ENCODE measurements at places on chromosomes 7 and 10. TPM values are rescaled to one million over a fixed set of nuclear protein-coding genes. Genes with fewer than 3 reads are reported as not detected.
A peak's percentile ranks its signal among the peaks of the same experiment; 100 is the strongest.

The UCN3 gene
- not detected for total RNA-seq

DNA sequence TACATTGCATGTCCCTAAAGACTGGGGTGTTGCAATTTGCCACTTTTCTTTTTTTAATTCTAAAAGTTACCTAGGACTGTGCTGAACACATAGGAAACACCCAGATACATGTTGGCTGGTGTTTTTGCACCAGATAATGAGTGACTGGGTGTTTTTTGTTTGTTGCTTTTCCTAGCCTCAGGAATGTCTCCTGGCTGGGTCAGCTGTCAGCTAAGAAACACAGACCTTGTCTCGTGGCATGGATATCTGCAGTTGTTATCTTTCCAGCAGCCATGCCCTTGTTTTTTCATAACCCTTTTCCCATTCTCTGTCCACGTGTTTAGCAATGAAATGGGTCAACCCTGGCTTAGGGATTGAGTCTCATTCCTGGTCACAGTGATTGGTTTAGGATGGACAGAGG lies 433.9 kb upstream of the ZMIZ1 start:
- no peak for DNase-seq

The OIT3 gene
- total RNA-seq = not detected

- DNase-seq = no peak
These were observed 642.0 kb upstream of the PFKP start for GRCh38 chr10:2425320-2425719.

- peak; percentile 47 for DNase-seq
These were observed 387.5 kb downstream of the RPS24 start for GRCh38 chr10:78420946-78421735.

DNA sequence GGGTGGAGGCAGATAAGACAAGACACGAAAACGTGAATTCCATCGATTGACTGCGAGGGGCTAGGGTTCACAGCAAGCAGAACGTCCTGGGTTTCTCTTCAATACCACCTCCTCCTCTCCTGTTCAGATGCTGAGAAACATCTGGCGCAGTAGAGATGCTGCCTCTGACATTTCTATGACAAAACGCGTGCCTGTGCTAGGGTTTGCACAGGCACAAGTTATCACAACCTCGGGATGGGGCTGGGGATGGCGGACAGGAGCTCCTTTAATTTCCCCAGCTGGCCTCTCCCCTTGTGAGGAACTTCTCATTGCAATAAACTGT lies 99.8 kb upstream of the SVIL start:
- no peak for DNase-seq

GRCh38 chr7:102415685-102416225 lies 17.6 kb upstream of the ORAI2 start:
- no peak for DNase-seq

The HOXA9 gene
- 7.4 TPM for total RNA-seq

The OLAH gene
- total RNA-seq = 1.9 TPM

- DNase-seq = peak; percentile 92
These were observed 14.6 kb downstream of the IFIT3 start for GRCh38 chr10:89342206-89342958.

DNA sequence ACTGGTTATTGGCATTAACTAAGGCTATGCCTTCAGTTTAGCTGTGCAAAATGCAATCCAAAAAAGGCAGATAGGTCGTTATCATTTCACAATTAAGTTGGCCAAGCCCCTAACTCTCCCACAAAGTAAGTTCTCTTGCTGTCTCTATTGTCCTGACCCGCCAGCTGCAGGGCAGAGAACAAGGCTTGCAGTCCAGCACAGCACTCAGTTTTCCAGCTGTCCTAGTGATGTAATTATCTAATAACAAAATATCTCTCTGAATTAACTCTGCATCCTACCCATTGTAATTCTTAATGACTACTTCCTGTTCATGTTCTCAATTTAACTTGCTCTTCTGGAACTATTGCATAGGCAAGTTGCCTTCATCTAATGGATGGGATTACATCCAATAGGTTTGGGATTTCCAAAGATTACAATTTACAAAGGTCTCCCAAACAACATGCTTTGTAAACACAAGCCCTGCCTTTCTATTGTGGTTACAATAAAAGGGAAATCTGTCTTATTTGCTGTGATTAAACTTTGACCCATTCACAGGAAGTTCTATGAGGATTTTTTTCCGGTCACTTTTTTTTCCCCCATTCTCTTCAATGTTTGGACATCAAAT lies 55.2 kb downstream of the CDK6 start:
- DNase-seq = no peak

- no peak for DNase-seq
These were observed 503.5 kb upstream of the TPK1 start for GRCh38 chr7:145339319-145339718.

DNA sequence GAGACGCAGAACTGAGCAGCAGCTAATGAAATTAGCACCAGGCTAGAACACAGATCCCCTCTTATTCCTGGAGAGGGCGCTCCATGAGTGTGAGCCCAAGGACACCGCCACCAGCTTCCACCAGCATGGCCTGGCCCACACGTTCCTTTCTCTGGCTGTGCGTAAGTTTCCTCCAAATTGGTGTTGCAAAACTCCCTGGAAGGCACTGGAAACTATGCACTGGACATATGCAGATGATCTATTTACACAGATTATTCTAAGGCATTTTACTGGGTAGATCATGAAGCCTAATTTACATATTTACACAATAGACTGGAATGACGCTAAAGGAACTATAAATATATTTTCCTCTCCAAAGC lies 455.6 kb upstream of the FOXK1 start:
- no peak for DNase-seq

DNA sequence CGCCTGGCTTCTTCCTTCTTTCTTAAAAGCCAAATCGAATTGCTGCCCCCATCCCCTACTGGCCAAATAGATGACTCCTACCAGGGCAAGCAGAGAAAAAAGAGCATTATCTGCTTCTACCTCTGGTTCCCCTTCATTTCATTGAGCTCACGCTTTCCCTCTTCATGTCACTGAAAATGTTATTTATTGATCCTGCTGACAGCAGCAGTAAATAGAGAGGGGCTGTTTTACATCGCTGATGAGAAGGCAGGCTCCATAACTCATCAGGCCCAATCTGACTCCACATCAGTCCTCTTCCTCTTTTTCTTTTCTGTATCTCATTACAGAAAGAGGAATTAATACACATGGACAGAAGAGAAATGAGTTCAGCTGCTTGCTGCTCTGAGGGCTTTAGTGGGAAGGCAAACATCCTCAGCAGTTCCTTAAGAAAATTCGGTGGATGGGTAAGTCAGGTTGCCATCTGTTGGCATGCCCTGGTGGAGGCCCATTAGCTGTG lies 904.1 kb downstream of the KCNMA1 start:
- no peak for DNase-seq

DNA sequence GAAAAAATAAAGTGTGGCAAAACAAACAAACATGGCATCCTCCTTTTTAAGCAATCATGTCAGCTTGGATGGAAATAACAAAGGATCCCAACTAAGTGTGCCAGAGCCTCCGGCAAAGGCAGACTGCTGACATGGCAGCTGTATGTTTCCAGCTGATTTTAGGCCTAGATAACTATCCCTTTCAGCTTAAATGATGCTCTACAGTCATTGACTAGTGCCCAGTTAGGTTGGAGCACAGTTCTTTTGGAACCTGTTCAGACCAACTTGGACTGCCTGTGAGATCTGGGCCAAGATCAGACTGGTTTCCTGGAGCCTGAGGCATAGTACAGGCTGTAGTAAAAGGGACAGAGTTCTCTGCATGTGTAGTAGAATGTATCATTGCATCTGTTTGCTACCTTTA lies 128.7 kb downstream of the DYNC1I1 start:
- no peak for DNase-seq

DNA sequence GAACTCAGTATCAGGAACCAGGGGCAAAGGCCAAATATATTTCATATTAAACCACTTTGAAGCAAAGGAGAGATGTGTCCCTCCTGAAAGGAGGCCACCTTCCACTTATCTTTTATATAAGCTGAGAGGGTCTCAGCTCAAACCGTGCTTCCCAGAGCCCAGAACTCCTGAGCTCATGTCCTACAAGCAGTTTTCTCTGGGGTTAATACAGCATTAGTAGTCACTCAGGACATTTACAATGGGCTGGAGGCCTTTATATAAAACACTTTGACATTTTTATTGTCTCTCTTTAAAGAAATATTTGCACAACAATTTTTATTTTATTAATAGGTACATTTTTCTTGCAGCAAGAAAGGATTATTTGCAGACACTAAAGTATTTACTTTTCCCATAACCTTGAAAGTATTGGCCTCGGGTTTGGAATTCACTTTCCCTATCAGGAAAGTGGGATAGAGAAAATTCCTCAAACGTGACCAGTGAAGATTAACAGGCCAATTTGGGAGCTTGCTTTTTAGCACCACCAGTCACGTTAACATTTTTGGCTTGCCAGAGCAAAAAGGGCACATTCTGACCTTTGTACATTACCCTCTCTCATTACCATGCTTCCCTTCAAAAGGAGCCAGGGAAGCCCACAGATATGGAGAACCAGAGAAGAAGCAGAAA lies 464.9 kb upstream of the NRP1 start:
- DNase-seq = no peak

- no peak for DNase-seq
These were observed 49.4 kb upstream of the IGFBP3 start for GRCh38 chr7:45970454-45970853.

GRCh38 chr10:103861505-103861904 lies 6.1 kb upstream of the SH3PXD2A start:
- no peak for DNase-seq

- no peak for DNase-seq
These were observed 11.5 kb downstream of the AKR1B1 start for GRCh38 chr7:134447383-134447782.

DNA sequence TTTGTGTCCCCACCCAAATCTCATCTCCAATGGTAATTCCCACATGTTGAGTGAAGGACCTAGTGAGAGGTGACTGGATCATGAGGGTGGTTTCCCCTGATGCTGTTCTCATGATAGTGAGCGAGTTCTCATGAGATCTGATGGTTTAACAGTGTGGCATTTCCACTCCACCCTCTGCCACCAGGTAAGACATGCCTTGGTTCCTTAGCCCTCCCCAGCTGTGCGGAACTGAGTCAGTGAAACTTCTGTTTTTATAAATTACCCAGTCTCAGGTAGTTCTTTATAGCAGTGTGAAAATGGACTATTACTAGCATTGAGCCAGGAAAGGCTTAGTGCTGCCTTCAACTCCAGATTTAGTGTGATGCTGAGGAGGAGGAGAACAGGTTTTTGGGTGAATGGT lies 222.2 kb downstream of the ADRA2A start:
- DNase-seq = no peak

DNA sequence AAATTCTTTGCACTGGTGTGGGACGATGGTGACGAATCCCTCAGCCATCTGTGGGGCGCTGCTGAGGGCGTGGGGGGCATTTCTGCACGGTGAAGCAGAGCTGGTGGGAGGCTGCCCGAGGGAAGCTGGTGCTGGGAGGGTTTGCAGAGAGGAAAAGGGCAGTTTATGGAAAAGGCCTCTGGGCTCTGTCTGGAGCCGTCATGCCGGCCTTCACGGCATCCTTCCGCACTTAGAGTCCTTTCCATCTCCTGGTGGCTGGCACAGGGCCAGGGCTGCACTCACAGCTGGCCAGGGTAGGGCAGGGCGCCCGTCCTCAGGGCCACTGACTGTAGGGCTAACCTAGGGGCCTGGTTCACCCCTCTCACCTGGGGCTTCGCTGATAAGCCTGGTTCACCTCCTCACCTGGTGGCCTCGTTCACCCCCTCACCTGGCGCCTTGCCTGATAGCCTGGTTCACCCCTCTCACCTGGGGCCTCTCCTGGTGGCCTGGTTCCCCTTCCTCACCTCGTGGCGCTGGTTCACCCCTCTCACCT lies 598 bp upstream of the AMZ1 start:
- no peak for DNase-seq

DNA sequence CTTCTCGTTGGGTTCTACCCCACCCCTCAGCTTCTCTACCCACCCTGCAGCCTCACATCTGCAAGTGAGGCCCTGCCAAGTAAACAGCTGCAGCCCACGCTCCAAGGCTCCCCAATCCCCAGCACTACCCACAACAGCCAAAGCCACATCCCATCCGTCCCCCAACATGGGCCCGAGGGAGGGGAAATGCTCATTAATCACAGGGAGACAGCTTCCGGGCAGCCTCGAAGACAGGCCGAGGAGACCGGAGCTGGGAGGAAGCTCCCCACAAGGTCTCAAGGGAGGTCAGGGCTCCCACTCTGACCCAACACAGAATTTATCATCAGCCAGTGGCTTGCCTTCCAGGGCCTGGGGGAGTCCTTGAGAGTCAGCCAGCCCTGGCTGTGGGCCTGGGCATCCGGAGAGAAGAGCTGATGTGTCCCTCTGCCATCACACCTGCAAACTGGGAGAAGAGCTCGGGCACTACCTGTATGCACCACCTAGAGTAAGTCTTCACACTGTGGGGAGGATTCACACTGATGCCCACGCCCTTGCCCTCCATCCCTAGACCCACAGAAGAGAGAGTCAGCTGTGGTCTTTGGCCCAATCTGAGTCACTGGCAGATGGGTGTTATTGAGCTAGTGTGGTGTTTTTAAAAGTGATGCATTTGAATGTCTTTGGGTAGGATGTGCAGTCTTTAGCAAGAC lies 115.5 kb upstream of the ZMIZ1 start:
- no peak for DNase-seq

DNA sequence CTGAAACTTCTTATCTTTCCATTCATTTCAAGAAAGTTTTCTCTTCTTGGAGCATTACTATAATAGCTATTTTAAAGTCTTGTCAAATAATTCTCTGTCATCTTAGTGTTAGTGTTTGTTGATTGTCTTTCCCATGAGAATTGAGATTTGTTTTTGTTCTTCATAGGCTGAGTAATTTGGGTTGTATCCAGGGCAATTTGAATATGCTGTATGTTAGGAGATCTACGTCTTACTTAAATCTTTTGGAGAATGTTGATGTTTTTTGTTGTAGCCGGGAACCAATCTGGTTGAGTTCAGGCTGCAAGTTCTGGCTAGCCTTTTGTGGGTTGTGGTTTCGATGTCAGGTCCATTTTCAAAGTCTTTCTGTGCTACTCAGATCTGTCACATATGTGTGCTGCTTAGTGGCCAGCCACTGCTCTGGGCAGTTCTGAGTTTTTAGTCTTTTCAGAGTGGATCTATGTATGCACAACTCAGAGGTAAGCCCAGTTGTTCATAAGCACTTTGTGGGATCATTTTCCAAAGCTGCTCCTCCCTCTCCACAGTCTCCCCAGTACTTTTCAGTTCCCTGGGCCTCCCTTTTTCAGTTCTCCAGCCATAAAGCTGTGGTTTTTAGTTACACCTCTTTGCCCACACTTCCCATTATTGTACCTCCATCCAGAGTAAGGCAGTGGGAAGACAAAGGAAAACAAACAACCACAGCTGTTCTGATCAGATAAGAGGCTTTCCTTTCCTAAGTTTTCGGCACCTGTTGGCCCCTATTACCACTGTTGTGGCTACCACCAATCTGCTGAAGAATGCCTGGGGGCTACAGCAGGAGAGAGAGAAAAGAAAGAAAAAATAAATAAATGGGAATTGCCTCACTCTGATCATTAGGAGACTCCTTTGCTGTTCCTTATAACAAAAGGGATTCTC lies 4.7 kb upstream of the CCNJ start:
- no peak for DNase-seq

The DPYSL4 gene
- total RNA-seq = 1.4 TPM

GRCh38 chr7:54330216-54330800 lies 211.9 kb upstream of the VSTM2A start:
- no peak for DNase-seq

Measured in posterior vena cava (tissue), 2 donors.